Gastrocnemius medialis (tissue), 4 donors: ENCODE measurements at places on chromosomes 13 and 19.
A peak's percentile ranks its signal among the peaks of the same experiment; 100 is the strongest.

GRCh38 chr13:99659226-99659625, 158.0 kb downstream of the TM9SF2 start:
- no peak for DNase-seq

GRCh38 chr13:50611117-50611781, 232.2 kb downstream of the DLEU7 start:
- no peak for DNase-seq

- DNase-seq: peak; percentile 77
Observed at GRCh38 chr19:16608290-16608739, 19.7 kb downstream of the MED26 start.

GRCh38 chr13:90615767-90616166, 731.7 kb upstream of the MIR17HG start:
- DNase-seq: no peak

GRCh38 chr13:77979721-77980385, 61.2 kb upstream of the EDNRB start:
- DNase-seq: no peak

GRCh38 chr13:75309981-75310580, 171.9 kb downstream of the TBC1D4 start:
- no peak for DNase-seq

- DNase-seq: no peak
Observed at GRCh38 chr13:82803341-82803740, 1078.9 kb downstream of the SLITRK1 start.

DNA sequence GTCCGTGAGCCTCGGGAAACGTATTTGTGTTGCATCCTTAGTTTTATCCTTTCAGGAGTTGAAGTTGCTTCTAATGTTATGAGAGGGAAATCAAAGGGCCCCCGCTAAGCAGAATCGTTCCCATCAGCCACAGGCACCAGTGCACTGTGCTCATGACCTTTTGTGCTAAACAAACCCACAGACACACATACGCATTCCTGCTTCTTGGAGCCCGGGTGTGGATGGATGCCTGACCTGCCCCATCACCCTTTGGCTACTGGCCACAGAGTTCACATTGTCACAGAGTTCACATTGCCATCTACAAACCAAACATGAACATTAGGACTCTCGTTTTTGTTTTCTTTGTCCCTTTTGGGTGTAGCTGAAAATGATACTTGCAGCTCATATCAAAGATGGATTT, 47.2 kb downstream of the CHST8 start:
- no peak for DNase-seq

DNA sequence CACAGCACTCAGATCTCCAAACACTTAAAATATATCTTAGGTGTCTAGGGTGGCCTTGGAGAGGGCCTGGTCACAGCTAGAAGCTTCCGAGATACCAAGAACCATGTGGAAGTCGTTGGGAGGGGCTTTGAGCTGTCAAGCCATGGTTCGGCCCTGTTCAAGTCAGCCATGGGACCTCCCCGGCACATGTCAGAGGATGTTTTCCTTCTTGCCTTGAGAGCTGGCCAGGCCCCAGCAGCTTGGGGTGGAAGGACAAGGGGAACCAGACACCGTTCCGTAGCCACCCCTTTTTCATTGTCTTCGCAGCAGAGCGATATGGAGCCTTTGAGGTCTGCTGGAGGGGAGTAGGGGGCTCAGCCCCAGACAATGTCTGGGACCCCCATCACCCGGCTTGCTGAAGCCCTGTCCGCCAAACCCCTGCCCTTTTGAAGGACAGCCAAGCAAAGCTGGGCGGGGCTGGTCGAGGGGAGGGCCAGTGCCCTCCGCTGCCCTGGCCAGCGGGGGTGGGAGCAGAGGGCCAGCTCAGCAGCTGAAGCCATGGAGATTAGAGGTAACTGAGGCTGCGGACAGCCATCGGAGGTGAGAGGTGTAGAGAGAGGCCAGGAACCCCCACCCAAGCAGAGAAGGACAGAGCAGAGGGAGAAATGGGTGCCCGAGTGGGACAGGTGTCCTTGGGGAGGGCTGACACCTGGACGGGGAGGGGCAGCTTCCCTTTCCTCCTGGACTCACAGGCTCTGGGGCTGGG, 435 bp downstream of the KLK11 start:
- no peak for DNase-seq

DNA sequence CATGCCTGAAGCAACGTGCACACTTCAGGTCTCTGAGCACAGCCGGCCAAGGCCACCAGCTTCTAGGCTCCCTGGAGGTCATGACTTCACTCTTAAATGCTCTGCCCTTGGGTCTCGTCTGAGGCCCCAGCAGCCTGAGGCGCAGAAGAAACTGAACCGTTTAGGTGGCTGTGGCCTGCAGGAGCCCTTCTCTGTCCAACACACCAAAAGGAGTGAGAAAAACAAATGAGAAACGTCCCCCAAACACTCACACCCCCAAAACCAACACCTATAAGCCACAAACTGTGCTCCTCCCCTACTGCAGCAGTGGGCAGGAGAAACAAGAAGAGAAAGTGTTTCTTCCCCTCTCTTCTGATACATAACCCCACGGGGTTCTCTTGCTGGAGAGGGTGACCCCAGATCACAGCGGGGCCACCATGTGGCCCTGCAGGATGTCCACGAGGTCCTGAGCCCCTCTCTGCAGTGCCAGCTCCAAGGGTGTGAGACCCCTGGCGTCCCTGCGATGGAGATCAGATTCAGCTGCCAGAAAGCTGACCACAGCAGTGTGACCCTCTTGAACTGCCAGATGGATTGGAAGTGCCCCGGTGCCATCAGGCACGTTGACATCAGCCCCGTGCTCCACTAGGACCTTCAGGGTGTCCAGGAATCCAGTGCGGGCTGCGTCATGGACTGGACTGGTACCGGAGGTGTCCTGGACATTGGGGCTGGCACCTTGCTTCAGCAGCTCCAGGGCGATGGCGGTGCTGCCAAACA, 1.0 kb upstream of the KRI1 start:
- DNase-seq: no peak

DNA sequence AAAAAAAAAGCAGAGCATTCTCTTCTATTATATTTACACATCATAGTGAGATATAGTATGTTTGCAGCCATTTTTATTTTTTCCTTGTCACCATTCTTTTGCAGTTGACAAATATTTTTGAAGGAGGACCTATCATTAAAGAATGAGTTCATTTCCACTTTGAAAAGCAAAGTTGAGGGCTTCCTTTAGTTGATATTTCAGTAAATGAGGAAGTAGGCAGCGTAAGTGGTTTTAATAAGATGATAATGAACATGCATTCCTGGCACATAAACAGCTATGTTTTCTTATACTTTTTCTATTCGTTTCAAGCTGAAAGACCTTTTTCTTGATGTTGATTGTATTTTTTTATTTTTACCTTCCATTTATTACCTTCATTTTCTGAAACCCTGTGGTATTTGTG, 66.2 kb downstream of the ZMYM2 start:
- DNase-seq: no peak

DNA sequence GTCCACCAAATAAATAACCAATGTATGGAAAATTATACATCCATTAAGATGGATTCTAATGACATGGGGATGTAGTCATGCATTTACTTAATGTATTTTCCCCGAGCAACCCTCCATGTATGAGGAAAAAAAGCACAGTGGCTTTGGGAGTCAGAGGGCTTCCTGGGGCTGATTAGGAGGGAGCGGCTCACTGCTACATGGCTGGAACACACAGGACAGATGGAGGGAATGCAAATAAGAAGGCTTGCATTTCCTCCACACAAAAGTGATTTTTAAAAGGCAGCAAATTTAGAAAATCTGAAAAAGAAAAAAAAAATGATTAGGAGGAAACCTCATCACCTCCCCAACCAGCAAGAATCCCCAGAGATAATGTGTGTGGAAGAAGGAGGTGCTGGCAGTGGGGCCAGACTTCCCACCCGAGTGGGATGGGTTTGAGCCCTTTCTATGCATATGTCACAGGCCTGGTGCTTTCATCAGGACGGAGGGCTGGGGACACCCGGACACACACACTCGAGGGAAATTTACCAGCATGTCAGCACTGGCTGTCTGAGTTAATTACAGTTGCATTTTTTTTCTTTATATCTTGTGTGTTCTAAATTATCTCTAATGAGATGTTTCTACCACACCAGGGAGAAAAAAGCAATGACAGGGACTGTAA, 118.9 kb downstream of the USP12 start:
- no peak for DNase-seq

GRCh38 chr13:47005756-47006414, 109.0 kb upstream of the HTR2A start:
- DNase-seq: no peak

DNA sequence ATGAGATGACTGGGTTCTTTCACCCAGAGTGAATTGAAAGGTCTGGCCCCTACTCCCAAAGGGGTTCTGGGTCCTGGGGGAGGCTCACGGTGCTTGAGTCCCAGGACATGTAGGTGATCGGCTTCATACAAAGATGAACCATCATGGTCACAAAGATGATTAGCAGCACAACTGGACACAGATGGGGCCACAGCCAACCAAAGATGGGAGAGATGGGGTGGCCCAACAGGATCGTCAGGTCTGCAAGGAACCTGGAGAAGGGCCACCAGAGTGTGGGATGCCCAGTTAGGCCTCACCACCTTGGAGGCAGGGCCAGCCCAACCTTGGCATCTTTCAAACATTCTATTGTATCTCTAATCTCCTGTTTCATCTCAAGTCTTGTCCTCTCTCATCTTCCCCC, 34.5 kb downstream of the SLC6A16 start:
- DNase-seq: no peak

GRCh38 chr19:33208904-33209849, 15.0 kb downstream of the LRP3 start:
- DNase-seq: no peak

DNA sequence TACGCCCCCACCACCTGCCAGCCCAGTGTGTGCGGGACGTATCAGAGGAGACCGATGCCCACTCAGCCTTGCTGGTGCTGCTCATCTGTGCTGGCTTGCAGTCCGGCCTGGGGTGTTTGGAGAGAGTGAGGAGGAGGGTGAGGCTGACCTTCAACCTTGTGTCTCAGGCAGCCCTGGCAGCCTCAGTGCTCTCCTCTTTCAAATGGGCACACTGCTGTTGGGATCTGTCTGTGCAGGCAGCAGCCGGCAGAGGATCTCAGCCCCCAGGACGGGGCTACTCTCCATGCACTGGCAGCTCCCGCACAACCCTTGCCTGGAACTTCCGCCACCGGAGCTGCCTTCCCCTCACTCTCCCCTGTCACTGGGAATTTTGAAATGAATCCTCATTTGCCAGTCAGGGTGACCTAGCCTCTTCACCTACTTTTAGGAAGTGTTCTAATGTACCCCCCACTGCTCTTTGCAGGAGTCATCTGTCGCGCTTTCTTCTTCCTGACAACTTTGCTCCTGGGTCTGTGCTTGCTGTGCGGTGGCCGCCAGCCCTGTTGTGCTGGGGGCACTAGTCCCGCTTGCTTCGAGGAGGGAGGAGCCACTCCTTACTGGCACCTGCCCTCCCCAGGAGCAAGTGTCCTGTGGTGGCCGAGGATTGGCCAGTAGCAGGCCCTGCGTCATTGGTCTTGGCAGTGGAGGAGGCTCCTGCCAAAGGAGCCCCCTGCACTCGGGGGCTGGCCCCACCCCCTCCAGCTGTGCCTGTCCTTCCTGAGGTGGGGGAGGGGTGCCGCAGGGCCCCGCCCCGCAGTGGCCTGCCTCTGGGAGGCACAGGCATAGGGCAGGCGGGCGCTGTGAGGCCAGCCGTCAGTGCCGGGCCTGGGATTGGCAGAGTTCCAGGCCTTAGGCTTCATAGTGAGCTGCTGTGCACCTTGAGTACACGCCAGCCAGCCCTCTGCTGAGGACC, 53.4 kb downstream of the TSSK6 start:
- DNase-seq: peak; percentile 92

GRCh38 chr13:86813198-86813597, 858.0 kb upstream of the SLITRK5 start:
- no peak for DNase-seq

DNA sequence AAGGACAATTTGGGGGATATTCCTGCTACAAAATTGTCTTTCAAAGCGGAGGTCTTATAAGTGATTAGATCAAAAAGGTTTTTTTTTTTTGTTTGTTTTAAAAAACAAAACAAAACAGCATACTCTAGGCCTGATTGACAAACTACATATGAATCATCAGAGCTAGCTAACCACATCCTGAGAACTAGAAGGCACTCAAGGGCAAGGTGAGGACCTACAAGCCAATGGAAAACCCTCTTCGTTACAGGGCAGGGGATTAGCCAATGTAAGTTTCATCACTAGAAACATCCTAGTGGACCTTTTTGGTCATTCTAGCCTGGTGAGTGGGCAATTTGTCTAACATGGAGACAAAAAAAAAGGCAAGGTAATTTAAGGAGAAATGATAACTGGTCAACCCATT, 428.6 kb downstream of the RFC3 start:
- DNase-seq: no peak

DNA sequence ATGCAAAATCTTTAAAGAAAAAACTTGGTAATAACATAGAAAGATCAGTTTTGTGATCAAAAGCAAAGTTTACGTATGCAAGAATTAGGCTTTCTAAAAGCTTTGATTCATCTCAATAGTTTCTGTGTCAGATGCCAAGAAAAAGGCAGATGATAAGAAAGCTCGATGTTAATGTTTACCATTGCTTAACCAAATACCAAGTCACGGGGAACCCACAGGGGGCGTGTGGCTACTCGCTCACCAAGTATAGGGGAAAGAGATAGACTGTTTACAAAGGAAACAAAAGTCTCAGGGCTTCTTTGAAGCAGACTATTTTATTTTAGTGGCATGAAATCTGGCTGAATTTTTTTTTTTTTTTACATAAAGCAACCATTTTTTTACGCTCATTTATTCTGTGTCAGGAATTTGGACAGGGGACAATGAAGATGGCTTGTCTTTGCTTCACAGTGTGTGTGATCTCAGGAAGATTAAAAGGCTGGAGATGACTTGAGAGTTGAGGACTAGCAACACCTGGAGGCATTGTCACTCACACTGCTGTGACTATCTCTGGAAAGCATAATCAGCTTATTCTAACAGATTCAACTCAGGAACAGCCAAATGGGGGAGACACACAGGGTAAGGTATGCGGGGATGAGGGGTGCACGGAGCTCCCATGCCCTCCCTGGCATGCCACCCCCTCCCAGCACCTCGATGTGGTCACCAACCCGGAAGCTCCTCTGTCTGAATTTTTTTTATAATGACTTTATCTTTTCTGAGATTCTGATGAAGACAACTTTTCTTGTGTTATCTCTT, 24.9 kb downstream of the RCBTB1 start:
- DNase-seq: no peak

GRCh38 chr19:50796128-50796633, 6.0 kb downstream of the ACP4 start:
- no peak for DNase-seq

- DNase-seq: no peak
Observed at GRCh38 chr19:1626417-1627010, 21.3 kb upstream of the UQCR11 start.

- no peak for DNase-seq
Observed at GRCh38 chr13:97390941-97391600, 42.9 kb upstream of the RAP2A start.

- DNase-seq: no peak
Observed at GRCh38 chr19:8488365-8488764, 14.1 kb downstream of the PRAM1 start.

GRCh38 chr13:55263045-55263444, 1877.7 kb upstream of the PRR20A start:
- DNase-seq: no peak

GRCh38 chr19:51742789-51743188, 8.9 kb downstream of the FPR1 start:
- no peak for DNase-seq
